ENCODE measurements at places on chromosomes 7 and 10.

- no peak for DNase-seq
Measured at GRCh38 chr10:113302062-113302461, 250.8 kb upstream of the HABP2 start.

DNA sequence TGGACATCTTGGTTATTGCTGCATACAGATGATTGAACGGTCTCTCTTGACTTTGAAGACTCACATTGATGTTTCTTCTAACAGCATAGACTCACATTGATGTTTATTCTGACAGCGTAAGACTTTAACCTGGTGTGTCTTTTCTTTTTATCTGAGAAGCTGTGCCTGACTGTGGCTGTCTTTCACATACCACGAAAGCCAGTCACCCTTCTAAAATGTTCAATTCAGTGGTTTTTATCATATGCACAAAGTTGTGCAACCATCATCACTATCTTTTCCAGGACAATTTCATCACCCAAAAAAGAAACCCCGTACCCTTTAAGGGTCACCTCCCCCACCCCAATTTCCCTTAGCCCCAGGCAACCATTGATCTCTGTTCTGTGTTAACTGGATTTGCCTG, 24.7 kb downstream of the CELF2 start:
- no peak for DNase-seq

GRCh38 chr7:78139335-78139734, 340.8 kb downstream of the PHTF2 start:
- no peak for DNase-seq

DNA sequence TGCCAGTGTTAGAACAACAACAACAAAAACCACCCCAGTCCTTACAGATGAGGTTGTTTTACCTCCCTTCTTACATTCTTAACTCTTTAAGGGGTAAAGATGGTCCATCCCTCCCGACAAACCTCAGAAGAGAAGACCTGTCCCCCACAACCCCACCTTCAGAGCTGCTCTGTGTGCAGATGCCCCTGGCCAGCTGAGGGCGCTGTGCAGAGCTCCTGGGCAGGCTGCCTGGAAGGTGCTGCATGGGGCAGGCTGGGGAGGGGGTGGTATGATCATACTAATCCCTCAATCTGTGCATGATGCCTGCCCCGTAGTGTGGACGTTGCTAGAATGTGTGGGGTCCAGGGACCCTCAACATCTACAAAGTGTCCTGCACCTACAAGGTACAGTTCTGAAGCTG, 387.1 kb downstream of the INHBA start:
- no peak for DNase-seq

DNA sequence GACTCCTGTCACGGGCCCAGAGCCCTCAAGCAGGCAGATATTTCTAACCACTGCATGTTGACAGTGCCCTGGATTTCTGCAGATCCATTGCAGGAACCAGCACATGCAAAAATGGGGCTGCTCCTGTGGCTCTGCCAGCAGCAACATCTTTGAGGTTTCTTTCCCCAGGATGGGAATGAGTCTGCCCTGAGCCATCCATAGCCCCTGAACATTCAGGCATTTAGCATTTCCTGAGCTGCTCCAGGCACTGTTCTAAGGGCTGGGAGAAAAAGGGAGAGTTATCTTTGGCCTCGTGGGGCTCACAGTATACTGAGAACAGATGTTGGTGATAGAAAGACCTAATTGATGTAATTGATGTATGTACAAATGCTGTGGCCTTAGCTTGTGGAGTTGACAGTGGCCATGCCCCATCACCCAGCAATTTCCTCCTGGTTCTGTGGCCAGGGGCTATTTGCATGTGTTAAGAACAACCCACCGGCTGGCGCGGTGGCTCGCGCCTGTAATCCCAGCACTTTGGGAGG, 66.0 kb upstream of the LRRC4 start:
- DNase-seq: no peak

GRCh38 chr7:92057375-92057774, 76.9 kb downstream of the CYP51A1 start:
- peak; percentile 14 for DNase-seq

- DNase-seq: no peak
Measured at GRCh38 chr10:61987951-61988379, 86.5 kb downstream of the ARID5B start.

GRCh38 chr10:24526085-24526649, 197.5 kb downstream of the ARHGAP21 start:
- DNase-seq: no peak

DNA sequence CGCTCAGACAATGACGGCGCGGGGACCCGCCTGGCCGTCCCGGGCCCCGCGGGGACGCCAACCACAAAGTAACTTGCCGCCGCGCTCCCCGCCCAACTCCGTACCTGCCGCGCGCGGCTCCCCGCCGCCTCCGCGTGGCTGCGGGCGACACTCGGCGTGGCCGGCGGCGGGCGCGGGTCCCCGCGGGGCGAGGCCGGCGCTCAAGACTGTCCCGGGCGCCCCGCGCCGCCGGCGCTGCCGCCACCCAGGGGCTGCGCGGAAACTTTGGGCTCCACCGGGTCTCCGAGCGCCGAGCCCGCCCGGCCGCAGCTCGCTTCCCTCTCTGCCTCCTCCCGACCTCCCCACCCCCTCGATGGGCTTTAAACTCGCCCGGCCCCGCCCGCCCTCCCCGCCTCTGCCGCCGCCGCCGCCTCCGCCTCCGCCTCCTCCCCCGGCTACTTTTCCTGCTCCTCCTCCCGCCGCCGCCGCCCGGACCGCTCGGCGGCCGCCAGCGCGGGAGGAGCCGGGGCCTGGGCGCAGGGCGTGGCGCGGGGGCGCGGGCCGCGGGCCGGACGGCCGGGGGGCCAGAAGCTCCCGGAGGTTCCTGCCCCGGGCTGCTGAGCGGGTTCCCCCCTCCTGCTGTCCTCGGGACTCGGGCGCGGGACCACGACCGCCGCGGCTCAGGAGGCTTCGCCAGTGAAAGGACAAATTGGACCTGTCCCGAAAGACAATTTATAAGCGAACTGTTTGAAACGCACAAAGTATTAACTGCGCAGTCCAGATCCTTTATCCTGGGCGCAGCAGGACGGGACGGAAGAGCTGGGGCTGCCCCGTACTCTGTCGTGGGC, 10.6 kb upstream of the GRB10 start:
- DNase-seq: no peak

- no peak for DNase-seq
Measured at GRCh38 chr10:121455377-121455776, 142.9 kb downstream of the FGFR2 start.

- DNase-seq: no peak
Measured at GRCh38 chr10:47388879-47389278, 4.8 kb upstream of the ZNF488 start.

- DNase-seq: no peak
Measured at GRCh38 chr7:151122796-151123157, 36.5 kb downstream of the AGAP3 start.

DNA sequence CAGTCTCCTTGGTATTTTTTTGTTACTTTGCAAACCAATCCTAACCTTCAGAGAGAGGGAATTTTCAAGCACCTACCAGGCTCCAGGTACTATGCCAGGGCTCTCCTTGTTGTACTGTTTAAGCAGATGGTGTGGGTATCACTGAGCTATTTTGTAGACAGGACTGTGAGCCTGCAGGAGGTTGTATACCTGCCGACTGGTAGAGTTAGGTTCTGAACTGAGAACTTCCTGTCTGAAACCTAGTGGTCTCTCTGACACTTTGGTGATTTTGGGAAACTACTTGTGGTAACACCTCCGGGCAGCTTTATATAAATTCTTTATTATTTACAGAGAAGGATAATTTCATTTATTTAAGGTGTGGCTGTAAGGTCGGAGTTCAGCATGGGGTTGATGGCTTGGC, 4.6 kb downstream of the ZNF853 start:
- DNase-seq: no peak
